ENCODE measurements at places on chromosomes 6 and 20.

GRCh38 chr20:41018153-41018552, 10.5 kb upstream of the TOP1 start:
- no peak for DNase-seq

DNA sequence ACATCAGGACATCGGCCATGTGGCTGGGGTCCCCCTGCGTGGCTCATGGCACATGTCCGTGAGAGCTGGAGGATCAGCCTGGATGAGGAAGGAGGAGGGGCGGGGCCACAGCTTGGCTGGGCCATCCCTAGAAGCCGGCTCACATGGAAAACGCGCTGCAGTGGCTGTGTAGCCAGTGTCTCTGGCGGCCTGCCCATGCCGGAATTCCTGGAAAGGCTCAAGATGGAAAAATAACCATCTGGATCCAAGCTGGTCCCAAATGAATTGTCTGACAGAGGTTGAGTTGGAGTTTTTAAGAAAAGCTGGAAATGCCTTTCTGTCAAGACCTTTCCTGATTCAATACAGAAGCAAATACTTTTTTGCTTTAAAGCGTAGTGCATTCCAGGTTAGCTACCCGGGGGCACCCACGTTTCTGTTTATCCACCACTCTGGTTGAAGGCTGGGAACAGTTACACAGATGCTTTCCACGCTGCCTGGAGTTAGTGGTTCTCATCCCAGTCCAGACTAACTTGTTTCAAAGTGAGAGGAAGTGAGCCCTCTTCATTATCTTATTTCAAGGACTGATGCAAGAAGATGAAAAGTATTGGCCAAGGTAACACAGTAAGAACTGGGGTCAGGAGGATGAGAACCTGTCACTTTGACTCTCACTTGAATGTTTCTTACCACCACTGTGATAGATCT, 99.0 kb downstream of the GMPR start:
- DNase-seq, result peak; percentile 96

DNA sequence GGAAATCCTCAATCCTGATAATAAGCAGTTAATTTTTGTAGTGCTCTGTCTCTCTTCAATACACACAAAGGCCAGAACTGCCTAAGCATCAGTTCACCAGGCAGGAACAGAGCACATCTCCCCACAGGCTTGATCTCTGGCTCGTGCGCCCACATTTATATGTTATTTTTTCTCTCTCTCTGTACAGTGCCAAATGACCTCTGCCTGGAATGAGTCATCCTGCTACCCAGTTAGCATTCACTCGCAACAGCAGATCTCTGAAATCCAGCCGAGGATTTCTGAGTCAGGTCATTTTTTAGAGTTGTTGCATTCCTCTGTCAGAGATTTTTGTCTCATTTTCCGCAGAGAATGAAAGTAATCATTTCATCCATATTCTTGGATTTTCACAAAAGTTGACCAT, 107.1 kb downstream of the COL12A1 start:
- DNase-seq, result peak; percentile 78

- DNase-seq, result peak; percentile 61
These were observed at the start of gene PRR18 for GRCh38 chr6:166308033-166308768. Gene PRR18 (minus strand): TSS chr6:166308392. CDS start chr6:166308142, 250 bp downstream.

DNA sequence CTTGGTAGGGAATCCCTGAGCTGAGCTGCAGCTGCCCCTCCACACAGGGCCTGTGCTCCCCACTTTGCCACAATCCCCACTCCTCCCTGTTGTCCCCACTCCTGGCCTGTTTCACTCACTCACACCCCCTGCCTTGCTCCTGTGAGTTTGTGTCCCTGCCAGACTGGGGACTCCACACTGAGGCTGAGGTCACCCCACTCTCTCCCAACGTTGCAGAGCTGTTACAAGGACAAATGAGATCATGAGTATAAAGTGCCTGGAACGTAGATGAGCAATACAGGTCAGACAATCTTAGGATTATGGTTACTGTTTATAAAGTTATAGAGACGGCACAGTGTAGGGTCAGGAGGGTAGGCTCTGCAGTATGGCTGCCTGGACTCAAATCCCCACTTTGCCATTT, 426.0 kb upstream of the SULF2 start:
- no peak for DNase-seq

DNA sequence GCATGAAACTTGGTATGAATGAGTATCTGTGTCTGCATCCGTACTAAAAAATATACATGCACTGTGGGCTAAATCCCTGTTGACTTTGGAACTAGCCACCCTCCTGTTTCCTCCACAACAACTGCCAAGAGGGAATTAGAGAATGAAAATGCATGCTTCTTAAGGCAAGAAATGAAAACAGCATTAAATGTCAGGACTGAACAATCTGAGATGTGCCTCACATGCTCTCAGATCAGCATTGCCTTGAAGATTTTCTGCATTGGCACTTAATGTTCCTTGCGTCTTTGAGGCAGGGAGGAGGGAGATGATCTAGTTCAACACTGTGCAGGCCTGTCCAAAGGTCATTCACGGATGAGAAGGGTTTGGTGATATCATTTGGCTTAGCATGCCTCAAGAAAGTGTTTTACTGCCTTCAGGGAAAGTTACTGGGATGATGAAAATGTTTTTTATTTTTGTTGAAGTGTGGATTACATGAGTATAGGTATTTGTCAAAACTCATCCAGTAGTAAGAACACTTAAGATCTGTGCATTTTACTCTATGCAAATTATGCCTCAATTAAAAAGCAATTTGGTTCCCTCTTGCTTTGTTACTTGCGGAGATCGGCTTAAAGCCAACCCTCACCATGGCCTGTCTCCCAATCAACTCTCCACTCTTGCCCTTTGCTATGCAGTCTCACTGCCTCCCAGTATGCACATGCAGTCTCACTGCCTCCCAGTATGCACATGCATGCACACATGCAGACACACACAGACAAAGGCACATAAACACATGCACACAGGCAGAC, 47.5 kb upstream of the RIN2 start:
- peak; percentile 43 for DNase-seq

DNA sequence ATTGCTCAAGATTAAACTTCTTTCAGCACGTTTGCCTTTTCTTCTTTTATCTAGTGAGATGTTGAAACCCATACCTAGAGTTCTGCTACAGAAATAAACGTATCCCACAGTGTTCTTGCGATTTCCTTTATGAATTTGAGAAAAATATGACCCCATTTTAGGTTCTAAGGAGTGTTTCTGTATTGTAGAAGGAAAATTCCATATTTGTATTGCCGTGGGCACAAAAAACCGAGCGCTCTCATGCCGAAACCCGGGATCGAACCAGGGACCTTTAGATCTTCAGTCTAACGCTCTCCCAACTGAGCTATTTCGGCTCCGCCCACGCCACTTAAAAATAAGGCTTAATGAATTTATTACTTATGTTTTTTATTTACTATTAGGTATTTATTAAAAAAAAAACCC, 23.7 kb downstream of the ZNF311 start:
- peak; percentile 81 for DNase-seq

GRCh38 chr6:30942338-30943060, 1.7 kb downstream of the MUCL3 start:
- peak; percentile 54 for DNase-seq

DNA sequence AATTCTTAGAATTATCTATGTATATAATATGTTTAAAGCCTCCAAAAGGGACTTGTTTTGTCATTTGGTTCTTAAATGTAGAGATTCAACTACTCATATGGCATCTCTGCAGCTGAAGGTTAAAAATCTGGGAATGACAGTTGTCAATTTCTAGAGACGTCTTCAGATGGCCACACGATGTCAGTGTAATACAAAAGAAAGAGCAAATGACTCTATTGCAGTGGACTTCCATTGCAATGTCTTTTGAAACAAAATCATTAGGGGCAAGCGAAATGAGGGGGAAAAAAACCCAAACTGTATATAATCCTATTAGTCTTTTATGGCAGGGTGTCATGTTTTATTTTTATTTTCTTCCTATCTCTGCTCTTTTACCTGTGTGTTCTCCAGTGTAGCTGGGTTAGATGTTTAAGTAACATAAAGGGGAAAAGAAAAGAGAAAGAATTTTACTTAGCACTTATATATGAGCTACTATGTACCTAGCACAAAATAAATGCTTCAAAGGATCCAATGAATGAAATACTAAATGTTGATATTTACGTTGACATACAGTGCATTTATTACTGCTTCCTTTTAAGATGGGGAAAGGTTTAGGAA, 26.2 kb downstream of the CCN2 start:
- DNase-seq, result no peak

DNA sequence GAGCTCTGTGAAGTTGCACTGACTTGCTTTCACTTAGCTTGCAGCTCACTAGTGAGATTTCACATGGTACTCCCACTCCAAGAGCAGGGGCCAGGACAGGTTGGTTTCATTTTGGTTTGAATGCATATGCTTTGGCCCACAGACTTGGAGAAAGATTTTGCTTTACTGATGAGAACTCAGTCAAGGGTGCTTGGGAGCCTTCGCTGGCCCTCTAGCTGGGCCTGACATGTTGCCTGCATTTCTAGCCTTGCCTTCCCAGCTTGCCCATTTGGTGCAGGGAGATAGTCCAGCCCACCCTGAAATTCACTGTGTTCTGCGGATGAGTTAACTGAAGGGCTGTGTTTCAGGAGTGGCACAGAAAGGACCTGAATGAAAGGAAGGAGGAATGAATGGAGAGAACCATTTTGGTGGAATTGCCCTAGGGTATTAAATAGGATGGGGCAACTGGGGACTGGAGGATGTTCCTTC, 1.9 kb downstream of the SGK1 start:
- no peak for DNase-seq

DNA sequence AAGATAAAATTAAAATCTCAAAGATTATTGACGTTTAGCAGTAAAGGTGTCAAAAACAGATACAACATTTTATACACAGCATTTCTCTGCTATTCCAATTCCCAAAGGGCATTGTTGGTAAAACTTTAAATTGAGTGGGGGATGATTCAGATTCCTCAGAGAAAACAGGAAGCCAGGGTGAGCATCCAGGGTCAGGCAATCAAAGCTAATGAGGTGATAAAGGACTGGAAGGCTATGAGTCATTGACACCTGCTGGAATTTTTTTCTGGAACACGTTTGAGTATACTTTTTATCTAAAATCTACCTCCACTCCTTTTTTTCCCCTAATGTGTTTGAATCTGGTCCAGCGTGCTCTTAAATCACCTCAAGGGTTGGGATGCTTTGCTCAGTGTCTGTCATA, 52.2 kb downstream of the FKBP1C start:
- no peak for DNase-seq

- DNase-seq, result no peak
These were observed 4.1 kb downstream of the PLCB4 start for GRCh38 chr20:9072861-9073500.

- DNase-seq, result no peak
These were observed 68.2 kb downstream of the FAM120B start for GRCh38 chr6:170374571-170375444.

DNA sequence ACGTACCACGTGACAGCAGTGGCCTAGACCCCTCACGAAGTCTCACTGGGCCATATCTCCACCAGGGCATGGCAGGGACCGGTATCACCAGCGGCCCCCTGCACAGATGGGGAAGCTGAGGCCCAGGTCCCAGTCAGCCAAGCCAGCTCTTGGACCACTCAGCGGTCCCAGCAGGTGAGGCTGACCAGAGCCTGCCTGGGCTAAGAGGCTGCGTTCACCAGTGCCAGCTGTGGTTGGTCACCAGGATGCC, 2.6 kb upstream of the MRGBP start:
- no peak for DNase-seq

GRCh38 chr6:53906842-53907241, 112.0 kb downstream of the LRRC1 start:
- DNase-seq, result no peak

- DNase-seq, result no peak
These were observed 518.1 kb downstream of the TFAP2A start for GRCh38 chr6:9896806-9897205.

DNA sequence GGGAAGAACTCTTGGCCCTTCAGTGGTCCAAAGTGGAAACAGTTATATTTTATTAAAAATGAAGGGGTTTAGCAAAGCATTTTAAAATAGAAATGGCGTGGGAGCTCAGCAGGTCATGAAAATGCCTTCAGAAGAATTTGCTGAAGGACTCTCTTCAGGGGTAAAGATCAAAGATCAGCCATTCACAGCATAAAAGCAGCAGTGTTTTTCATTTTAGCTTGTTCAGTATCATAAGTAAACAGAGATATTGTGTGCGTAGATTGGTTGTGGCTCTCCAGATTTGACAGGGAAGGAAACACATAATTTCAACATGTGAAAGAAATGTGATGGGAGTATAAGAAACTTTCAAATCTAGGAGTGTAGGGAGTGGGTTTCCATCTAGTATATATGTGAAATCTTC, 519.2 kb upstream of the MAP3K7 start:
- DNase-seq, result no peak

DNA sequence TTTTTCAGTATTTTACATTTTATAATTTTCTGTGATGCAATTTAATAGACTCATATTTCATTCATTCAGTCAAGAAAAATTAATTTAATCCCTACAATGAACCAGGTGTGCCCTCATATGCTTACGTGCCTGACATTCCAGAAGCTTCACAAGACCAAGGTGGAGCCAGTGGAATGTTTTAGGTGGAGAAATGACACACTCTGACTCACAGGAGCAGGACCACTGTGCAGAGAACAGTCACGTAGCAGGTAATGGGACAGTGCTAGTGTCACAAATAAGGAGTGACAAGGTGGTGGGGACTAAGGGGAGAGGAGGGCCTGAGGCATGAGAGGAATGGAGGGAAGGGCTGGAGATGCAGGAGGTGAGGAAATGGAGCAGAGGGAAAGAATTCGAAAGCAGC, 37.0 kb upstream of the HLA-G start:
- DNase-seq, result no peak

DNA sequence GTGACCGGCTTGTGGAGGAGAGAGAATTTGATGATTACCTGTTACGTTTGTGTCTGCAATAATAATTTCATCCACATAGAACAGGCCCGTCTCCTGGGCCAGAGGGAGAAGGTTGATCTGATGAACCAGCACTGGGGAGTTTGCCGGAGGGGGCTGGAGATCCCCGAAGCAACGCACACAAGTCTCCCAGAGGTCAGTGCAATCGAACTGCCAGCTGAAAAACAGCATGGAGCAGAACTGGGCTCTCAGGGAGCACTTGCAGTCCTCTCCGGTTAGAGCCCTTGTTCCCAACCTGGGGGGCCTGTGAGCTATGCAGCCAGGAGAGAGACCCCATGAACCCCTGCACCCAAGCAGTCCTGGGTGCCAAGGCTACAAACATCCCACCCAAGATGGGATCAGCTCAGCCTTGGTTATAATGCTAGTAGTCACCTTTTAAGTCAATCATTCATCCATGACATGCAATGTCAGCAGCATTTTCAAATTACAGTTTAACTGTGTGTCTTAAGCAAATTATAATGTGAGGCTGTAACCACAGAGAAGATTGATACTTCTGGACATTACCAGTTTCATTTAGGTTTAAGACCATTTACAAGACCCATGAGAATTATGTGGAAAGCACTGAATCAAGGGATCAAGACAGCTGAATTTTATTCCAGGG, 34.2 kb downstream of the PKHD1 start:
- no peak for DNase-seq

DNA sequence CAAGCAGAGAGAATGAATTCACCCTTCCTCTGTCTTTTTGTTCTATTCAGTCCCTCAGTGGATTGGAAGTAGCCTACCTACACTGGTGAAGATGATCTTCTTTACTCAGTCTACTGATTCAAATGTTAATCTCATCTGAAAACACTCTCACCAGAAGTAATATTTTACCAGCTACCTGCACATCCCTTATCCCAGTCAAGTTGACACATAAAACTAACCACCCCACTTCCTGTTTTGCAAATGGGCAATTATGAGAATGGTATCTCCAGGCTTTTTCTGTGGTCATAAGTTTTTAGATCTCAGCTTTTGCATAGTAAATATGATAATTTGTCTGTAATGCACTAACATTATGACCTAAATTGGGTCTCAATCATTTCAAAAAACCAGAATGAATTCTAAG, 228.8 kb upstream of the ECI2 start:
- DNase-seq, result no peak

- DNase-seq, result no peak
These were observed 80.1 kb upstream of the ARMC2 start for GRCh38 chr6:108768166-108768555.
